Hippocampal formation (tissue), 2 donors: ENCODE measurements at places on chromosomes 13 and 19.

DNA sequence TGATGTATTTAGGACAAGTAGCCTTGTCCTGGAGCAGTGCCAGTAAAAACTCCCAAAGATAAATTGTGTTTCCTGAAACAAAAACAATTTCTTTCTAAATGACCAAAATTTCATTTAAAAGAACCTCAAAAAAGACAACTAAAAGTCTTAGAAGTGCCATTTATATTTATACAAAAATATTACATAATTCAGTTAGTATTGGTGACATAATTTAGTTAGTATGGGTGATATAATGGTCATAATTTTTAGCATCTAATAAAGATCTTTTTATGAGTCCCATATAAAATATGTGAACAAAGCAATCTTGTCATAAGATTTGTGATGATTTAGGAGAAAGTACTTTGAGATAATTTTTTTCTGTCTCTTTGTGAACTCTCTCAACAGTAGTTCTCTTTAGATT is 76.0 kb downstream of the ELF1 start:
- no peak for DNase-seq

GRCh38 chr13:107138486-107138885 is 570.5 kb upstream of the ARGLU1 start:
- no peak for DNase-seq

DNA sequence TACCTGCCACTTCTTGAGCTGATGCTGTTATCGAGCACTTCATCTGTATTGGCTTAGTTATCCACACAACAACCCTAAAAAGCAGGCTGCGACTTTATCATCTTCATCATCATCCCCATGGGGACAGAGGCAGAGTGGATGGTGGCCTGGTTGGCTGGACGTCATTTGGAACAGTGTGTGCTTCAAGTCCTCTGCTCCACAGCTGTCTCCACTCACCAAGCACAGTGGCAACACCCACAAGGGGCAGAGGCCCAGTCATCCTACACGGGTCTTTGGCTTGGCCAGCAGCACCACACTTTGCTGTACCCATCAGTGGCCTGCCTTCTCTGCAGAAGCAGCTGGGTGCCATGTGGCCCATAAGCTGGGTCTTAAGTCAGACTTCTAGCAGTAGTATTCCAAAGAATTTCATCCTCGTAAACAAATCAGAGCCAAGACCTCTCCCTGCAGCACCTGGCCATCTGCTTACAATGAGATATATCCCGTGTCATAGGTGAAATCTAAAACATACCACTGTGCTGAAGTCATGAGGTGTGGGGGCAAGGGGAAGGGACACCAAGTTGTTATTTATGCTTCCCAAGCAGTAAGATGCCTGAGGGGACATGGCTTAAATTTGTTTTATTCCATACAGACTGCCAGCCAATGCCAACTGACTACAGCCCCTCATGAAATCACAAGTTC is 47.9 kb upstream of the EPHX3 start:
- DNase-seq, result no peak

GRCh38 chr13:73825143-73825542 is 309.1 kb downstream of the KLF12 start:
- no peak for DNase-seq

DNA sequence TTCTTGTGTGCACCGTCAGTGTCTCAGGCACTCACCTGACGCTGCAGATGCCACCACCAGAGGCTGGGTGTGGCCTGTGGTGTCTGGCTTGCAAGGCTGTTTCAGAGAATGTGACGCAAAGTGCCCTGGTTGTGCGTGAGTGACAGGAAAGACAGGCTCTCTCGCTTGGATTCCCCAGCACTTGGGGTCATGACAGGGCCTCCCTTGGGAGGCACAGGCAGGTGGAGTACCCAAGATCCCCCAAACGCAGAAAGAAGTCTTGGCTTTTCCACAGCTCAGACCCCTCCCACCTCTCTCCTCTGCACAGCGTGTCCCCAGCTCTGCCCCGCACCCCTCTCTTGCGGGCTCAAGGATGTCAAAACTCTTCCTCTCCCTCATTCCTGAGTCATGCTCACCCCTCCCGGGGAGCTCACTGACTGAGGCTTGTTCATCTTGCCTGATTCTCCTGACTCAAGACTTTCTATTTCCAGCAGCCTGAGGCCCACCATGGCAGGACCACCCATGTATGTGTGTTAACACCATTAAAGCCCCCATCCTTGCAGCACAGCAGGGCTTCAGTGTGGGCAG is 21.0 kb downstream of the DHX34 start:
- DNase-seq, result no peak

DNA sequence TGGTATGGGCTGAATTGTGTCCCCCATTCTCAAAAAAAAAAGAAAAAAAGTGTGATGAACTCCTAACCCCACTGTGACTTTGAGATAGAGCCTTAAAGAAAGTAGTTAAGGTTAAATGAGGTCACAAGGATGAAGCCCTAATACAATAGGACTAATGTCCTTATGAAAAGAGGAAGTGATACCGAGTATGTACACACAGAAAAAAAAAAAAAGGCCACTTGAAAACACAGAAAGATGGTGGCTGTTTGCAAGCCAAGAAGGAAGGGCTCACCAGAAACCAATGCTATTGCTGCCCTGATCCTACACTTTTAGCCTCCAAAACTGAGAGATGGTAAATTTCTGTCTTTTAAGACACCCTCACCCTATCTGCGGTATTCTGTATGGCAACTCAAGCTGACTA is 955.6 kb downstream of the PCDH17 start:
- no peak for DNase-seq

GRCh38 chr13:45178349-45179162 is 22.3 kb downstream of the KCTD4 start:
- DNase-seq, result no peak

GRCh38 chr19:5820785-5821184 is 15.9 kb downstream of the NRTN start:
- DNase-seq, result no peak

DNA sequence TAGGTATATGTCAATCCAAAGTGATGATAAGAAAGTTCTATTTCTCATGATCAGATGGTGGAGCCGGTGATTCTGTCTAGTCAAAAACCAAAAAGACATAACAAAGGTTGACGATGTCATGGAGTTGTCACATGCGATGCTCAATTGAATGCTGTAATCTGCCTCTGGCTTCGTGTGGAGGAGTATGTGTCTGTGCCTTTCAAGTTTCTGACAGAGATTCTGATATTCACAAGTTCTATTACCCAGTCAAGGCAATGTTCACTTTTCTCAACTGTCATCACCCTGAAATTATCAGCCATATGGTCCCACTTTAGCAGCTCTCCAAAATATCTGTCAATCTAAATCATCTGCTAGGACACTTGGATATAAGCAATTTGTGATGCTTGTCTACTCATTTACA is 367.6 kb upstream of the PRR20A start:
- DNase-seq, result no peak

- DNase-seq, result no peak
These were observed 465.1 kb upstream of the PCDH20 start for GRCh38 chr13:61880578-61881283.

- no peak for DNase-seq
These were observed 6.4 kb downstream of the ZNF551 start for GRCh38 chr19:57688011-57688763.

DNA sequence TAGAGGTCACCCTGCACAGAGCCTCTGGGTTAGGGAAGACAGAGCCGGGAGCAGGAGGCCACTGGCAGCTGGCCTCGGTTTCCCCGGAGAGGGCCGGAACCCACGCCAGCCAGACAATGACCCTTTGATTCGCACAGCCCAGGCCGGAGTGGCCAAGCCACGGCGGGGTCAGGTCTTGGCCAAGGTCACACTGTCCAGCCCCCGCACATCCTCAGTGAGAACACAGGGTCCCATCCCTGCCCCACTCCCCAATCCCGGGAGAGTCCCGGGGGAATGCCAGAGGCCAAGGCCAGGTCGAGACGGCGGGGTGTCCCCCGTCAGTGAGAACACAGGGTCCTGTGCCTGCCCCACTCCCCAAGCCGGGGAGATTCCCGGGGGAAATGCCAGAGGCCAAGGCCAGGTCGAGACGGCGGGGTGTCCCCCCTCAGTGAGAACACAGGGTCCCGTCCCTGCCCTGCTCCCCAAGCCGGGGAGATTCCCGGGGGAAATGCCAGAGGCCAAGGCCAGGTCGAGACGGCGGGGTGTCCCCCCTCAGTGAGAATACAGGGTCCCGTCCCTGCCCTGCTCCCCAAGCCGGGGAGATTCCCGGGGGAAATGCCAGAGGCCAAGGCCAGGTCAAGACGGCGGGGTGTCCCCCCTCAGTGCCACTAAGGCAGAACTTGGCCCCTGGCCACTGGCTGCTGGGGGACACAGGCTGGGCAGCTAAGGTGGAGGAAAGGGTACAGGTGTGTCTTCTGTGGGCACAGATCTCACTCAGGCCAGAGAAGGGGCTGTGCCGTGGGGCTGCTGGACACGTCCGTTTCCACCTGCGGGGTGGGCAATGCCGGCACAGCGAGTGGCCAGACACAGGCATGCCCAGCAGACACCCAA is 1.7 kb upstream of the FSTL3 start:
- peak; percentile 29 for DNase-seq

DNA sequence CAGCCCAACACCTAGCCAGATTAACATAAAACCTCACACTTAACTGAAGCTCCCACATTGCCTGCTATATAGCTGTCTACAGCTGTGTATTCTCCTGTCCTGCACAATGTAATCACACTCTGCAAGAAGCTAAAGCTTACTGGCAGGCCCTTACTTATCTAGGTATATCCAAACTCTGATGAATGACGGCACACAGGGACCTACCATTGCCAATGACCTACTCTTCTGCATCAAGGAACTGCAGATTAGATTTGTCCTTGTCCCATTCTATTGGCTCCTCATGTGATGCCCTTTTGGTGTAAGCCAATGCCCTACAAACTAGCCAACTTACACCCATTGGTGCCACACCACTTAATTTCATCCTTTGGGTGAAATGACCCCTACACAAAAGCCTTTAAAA is 26.4 kb downstream of the ZNF45 start:
- no peak for DNase-seq

DNA sequence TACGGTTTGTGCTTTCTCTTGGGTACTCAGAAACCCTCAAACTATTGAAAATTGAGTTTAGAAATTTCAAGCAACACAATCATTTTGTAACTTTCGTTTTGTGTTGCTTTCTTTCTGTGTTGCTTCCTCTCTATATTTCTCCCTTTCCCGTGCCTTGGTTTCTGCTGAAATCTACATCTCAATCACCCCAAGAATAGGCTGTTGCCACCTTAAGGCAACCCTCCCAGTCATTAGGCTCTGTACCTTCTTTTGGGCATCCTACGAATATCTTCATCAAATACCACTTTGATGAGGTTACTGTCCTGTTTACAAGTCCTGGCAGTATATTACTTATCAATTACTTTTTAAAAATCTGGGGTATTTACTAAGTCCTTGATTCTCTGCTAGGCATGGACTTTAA is 621.6 kb downstream of the GPC6 start:
- DNase-seq, result no peak

- DNase-seq, result no peak
These were observed 8.6 kb upstream of the PEAK3 start for GRCh38 chr19:2290441-2291184.
